ENCODE measurements at places on chromosomes 3 and 15.

DNA sequence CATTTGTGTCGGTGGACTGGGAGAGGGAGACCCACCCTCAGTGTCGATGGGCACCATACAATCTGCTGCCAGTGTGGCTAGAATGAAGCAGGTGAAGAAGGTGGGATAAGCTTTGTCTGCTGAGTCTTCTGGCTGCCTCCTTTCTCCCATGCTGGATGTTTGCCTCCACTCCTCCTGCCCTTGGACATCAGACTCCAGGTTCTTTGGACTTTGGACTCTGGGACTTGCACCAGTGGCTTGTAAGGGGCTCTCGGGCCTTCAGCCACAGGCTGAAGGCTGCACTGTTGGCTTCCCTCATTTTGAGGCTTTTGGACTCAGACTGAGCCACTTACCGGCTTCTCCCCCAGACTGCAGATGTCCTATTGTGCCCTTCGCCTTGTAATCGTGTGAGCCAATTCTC is 23.6 kb upstream of the OSBPL11 start:
- no peak for DNase-seq

- no peak for DNase-seq
Measured at GRCh38 chr3:133479895-133480669, 80.2 kb downstream of the BFSP2 start.

GRCh38 chr15:41836073-41836472 is 2.6 kb upstream of the PLA2G4B start:
- no peak for DNase-seq

DNA sequence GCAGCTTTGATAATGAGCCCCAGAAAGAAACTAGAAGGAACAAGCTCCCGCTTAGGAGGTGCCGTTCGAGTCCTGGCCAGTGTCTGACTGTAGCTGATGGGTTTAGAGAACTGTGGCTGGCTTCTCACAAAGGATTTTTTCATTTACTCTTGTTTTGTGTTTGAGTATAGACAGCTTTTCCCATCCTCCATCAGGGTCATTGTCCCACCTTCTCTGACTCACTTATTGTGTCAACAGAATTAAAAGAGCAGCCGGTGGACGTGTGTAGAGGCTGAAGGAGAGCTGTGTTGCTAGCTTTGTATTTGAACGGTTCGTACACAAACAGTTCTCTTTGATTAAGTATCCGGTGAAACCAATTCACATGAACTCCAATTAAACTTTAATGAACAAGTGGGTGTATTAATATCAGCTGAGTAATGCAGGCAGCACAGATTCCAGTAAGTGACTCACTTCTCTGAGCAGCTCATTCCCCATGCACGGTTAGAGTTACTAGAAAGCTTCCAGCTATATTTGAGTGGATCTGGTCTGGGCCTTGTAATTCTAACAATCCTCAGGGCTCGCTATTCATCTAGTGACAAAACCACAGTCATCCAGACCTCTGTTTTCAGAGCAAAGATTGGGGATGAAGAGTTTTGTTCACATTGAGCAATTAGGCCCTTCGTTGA is 141.0 kb downstream of the LPP start:
- peak; percentile 15 for DNase-seq

GRCh38 chr3:108153451-108153981 is 62.7 kb upstream of the CD47 start:
- no peak for DNase-seq

Data from NCI-H510A (cell line).